Osteoblast (primary cell): ENCODE measurements at places on chromosomes 1 and 21.

DNA sequence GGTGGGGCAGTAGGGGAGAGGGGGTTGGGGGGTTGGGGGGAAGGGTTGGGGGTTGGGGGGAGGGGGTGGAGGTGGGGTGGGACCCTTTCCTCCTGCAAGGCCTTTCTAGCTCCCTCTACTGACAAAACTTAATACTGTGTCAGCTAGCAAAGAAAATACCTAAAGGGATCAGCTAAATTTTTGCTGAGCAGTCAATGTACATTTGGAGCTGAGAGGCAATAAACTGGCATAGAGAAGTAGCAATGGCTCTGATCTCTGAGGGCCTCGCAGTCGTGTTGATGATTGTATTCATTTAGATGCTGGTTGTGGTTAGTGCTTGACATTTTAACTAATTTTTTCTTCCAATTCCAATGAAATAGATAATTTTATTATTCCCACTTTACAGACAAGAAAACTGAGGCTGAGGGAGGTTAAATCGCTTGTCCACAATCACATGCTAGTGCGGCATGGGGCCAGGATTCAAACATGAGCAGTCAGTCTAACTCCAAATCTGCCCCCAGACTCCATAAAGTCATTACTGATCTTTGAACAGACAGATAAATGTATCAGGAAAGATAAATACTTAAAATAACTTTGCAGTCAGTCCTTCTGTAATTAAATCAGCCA, 357.1 kb downstream of the DISC1 start:
- DNase-seq = no peak

- peak; percentile 90 for DNase-seq
These were observed 7.6 kb downstream of the ZBTB48 start for GRCh38 chr1:6587261-6588005.

GRCh38 chr21:43354666-43355065, 72.3 kb downstream of the SIK1 start:
- DNase-seq = no peak

GRCh38 chr21:46062471-46063211, 35.3 kb upstream of the COL6A2 start:
- DNase-seq = peak; percentile 22

GRCh38 chr1:29397256-29397590, 160.9 kb downstream of the PTPRU start:
- DNase-seq = no peak

DNA sequence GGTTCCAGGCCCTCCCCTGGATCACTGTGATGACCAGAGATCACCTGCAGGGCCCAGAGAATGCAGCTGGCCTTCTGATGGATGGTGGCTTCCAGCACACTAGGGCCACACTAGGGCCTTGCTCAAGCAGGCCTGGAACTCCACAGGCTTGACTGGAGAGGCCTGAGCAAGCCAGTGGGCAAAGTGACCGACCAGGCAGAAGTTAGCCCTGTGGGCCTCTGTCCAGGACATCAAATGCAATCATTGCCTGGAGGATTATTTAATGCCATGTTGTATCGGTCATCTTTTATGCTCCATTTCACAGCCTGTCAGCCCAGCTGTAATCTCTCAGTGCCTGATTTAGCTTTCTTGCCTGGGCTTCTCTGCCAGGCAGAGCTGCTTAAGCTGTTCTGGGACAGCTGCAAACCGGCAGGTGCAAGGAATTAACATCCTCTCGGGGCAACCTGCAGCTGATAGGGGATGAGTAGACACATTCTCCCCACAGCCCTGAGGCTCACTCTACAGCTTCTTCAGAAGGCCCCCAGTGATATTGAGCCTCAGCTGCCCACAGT, 17.7 kb downstream of the NENF start:
- no peak for DNase-seq

- no peak for DNase-seq
These were observed 14.5 kb upstream of the ATP1A4 start for GRCh38 chr1:160136926-160137200.

DNA sequence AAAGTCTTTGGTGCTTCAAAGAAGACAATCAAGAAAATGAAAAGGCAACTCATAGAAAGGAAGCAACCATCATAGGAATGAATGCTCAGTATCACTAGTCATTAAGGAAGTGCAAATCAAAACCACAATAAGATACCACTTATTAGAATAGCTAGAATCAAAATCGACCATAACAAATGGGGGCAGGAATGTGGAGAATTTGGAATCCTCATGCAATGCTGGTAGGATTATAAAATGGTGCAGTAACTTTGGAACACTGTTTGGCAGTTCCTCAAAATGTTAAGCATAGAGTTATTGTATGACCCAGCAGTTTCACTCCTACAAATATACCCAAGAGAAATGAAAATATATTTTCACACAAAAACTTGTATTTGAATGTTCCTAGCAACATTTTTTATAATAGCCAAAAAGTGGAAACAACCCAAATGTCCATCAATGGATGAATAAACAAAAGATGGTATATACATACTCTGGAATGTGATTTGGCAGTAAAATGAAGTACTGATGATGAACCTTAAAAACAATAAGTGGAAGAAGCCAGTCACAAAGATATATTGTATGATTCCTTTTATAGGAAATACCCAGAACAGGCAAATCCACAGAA, 105.6 kb downstream of the MIS18A start:
- no peak for DNase-seq

- DNase-seq = peak; percentile 82
These were observed 25.7 kb downstream of the HSPG2 start for GRCh38 chr1:21911205-21912001.

- peak; percentile 80 for DNase-seq
These were observed 51.9 kb upstream of the EDN2 start for GRCh38 chr1:41536361-41536802.

GRCh38 chr21:35043549-35043948, 5.6 kb downstream of the RUNX1 start:
- no peak for DNase-seq

- DNase-seq = no peak
These were observed 66.1 kb downstream of the NFASC start for GRCh38 chr1:204936765-204937164.

DNA sequence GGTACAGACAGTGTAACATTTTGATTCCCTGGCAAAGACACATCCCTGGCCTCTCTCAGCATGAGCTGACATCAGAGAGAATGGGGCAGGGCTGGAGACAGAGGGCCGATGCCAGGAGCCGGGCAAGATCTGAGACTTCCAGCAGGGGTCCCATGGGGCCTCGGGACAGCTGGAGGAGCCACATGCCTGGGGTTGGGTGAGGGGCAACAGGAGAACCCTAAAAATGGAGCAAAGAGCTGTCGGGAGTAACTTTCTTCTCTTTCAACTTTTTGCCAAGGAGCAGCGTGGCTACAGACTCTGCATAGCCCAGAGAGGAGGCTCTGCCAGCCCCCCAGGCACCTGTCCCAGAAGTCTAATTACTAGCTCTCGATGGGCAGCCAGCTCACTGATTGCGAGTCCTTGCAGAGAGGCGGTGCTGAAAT, 130.8 kb downstream of the LACTBL1 start:
- DNase-seq = no peak

GRCh38 chr1:69409731-69410456, 157.8 kb upstream of the LRRC7 start:
- no peak for DNase-seq

DNA sequence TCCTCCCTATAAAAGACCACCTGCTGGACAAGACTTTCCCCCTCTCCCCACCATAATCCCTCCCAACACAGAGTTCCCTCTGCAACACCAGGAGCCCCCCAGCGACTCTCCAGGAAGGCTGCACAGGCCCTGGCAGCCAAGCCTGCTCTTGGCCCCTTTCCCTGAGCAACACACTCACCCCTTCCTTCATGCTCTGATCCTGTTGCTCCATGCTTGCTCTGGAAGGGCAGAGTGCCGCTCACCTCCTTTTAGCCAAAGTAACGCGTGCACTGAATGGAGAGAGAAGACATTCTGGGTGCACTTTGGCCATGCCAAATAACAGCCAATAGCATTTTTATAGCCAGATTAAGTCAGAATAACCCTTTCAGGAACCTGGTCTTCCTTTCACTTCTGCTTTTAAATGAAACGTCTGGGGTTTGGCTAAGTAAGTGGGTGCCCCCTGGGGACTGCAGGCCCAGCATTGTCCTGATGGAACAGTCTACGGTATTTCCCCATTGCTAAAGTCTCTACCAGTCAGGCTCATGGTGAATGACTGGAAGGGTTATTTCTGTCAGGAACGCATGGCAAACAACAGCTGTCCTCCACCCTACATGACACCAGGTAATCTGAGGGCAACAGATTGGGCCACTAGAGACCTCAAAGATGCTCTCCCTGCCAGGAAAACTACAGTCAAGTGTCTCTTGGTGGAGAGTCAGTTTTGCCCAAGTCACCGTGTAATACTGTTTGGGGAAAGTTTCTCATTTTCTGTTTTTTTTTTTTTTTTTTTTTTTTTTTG, at the start of gene SLC2A5:
TSS of gene SLC2A5 (minus strand) at position 310 of the 775 bp plus-strand sequence. CDS start at position 211, 99 bp downstream.
- DNase-seq = peak; percentile 93

DNA sequence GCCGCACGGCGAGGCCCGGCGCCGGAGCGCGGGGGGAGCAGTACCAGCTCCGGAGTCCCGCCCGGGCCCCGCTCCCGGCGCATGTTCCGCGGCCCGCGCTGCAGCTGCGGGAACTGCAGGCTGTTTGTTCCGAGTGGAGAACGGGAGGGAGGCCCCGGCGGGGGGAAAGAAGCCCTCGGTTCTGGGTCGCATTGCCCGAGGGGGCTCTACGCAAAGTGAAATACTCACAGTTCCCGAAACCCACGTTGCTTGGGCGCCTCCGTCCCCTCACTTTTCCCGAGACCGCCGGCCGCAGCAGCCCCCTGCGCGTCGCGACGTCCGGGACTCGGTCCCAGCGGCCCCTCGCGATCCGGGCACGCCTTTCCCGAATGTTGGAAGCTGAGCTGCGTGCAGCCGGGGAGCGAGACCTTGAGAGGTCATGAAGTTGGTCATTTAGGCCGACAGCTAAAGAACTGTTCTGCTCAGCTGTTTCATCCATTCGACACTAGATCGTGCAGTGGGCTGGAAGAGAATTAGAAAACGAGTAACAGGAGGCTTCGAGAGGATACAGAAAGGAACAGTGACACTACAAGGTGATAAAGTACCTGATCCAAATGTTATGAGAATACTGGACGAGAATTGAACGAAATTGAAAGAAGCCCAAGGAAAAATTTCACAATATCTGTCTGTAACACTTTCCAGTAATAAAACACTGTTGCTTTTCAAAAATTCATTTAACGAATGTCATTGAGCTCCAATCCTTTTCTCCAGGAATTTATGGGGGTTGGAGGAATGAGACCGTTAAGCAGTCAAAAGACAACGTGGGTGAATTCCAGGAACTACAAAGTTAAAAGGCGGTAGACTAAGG, 657 bp upstream of the LIN9 start:
- DNase-seq = peak; percentile 83

DNA sequence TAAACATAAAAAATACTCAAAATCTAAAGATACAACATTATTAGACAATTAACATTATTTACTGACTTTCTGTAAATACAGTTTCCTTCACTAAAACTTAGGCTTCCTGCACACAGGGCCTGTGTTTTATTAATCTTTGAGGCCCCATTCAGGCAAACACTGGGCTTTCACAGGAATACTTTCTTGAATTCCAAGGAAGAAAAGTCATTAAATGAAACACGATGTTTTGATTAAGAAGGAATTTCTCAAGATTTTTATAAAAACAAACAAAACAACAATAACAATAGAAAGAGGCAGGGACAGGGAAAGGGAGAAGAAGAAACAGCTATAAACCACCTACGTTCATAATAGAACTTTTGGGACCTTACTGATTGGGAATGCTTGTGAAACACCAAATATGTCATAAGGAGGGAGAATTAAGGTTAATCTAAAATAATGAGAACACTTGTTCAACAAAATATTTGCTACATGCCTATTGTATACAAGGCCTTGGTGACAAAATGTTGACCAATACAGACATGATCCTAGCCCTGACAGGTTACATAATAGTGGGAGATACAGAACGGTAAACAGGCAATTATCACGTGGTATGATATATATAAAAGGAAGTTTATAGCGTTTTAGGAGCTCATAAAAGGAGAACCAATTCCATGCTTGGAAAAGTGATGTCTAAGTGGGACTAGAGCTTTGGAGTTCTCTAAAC, 3.6 kb downstream of the DDAH1 start:
- no peak for DNase-seq

- DNase-seq = peak; percentile 97
These were observed 742 bp upstream of the PDE9A start for GRCh38 chr21:42652527-42653230.

DNA sequence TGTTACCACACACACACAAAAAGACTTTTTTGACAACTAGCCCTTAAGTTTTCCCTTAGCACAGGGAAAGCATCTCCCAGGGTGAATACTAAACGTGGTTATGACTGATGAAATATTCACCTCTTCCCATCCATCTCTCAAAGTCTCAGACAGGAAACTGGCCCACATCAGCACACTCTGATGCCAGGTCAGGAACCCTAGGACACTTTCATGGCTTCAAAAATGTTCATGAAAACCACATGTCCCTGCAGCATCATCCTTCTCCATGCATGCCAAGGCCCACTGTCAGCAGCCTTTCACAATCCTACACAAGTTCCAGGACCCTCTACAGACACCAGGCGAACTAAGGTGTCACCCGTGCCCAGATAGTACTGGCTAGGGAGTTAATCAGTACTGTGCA, 68.7 kb downstream of the DNTTIP2 start:
- no peak for DNase-seq

- peak; percentile 72 for DNase-seq
These were observed 27.9 kb downstream of the MATN1 start for GRCh38 chr1:30695439-30695841.

DNA sequence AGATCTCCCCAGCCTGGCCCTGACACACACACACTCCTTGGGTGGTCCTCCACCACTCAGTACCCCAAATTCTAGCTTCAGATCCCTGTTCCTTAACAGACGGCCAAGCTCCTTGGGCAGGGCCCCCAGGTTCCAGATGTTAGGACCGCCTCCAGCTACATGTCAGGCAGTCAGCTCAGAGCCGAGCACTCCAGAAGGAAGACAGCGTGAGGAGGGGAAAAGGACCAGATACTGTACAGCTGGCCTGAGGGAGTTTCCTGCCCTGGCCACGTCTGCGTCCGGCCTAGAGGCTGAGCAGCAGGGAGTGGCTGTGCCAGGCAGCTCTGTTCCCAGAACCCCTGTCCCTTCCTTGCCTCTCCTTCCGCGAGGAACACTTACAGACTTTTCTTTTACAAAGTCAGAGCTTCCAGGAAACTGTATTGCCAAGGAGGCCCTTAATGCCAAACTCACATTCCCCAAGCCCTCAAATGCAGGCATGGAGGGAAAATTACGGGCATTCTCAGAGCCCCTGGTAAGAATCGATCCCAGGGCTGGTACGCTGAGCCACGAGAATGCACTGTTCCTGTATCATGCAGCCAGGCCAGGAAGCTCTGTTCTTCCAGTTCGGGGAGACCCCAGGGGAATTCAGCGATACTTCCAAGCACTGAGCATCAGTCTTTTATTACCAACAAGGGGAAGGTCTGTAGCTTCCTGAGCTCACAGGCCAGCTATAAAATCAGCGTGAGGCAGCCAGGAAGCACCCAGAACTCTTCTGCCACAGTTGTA, 45.2 kb upstream of the CNTN2 start:
- DNase-seq = no peak

DNA sequence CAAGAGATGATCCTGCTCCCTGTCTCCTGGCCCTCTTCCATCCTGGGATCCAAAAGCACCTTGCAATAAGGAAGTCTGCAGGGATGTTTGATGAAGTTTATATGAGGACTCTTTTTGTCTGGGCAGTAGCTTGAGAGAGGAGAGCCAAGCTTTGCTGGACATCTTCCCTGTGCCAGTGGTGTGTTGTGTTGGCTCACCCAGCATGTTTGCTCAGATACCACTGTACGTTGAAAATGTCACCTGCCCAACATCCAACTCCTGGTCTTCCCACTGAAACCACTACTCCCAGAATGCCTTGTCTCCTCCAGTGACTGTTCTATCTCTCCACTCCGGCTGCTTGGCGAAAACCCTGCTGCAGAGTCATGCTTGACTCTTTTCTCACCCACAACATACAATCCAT, 12.8 kb downstream of the CDK18 start:
- DNase-seq = peak; percentile 81
